Right lung (tissue), 10 donors: ENCODE measurements at places on chromosomes 16 and 17. TPM values are rescaled to one million over a fixed set of nuclear protein-coding genes. Genes with fewer than 3 reads are reported as not detected.

Gene CDH5
- polyA plus RNA-seq, result 145 TPM

Gene EVPLL
- polyA plus RNA-seq, result 0.85 TPM

Gene CTU2
- polyA plus RNA-seq, result 13.4 TPM

Gene CD300A
- 2.2 TPM for polyA plus RNA-seq

DNA sequence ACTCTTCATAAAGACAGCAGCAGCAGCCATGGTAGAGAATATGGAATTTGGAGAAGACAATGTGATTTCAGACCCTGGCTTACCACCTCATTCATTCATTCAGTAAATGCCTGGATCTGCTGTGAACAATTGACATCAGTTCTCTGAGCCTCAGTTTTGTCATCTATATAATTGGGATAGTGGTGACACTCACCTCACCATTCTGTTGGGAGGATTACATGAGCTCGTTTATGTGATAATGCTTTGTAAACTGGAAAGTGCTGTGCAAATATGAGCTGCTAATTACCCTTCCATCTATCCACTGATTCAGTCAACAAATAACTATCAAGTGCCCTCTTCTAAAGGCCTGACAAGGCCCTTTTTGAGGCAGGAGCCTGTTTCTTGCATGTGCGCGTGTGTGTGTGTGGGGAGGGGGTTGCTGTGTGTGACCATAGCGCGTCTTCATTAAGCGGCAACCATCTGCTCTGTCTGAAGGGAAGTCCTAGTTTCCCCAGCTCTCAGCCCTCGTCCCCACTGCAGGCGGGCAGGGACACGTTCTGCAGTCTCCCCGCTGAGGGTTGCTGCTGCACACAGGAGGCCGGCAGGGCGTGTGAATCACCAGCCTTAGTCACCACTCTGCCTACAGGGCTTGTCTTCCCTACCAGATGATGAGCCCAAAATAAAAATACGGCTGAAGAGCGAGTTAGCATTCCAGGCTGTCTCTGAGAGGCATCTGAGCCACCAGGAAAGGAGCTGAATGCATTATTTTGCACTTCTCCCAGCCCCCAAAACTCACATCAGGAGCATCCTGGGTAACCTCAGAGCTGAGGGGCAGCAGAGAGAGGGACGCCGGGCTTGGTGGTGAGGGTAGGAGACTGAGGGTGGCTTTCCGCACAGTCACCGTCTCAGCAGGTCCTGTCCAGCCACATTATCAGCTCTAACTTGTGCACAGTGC, 19.9 kb downstream of the ARL4D start:
- DNase-seq, result no peak

DNA sequence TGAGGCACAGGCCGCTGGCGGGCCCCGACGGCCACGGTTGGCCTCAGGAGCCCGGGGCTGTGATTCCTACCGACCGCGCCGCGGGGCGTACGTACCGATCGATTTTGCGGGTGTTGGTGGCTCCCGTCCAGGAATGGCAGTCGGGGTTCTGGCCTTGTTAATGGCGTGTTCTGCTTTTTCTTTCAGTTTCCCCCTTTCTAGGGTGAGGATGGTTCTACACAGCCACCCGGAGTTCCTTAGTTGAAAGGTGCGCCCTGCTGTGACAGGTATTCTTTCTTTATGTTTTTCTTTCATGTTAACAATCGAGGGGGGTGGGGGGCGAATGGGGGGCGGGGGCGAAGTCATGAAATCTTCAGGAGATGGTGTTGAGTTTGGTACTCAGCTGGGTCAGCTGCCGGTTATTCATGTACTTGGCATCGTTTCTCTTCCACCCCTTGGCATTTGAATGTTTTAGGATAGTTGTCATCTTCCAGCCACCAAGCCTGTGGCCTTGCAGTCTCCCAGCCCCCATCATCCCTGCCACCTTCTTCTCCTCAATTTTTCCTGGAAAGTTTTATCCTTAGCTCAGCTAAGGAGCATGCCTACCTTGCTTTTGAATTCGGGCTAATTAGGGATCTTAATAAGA, 802 bp downstream of the CYLD start:
- DNase-seq, result peak; percentile 28

GRCh38 chr16:53510704-53511070, 7.7 kb upstream of the AKTIP start:
- no peak for DNase-seq

- no peak for DNase-seq
Measured at GRCh38 chr17:28120766-28121165, 78.3 kb downstream of the NLK start.

GRCh38 chr17:15885770-15886169, 59.2 kb upstream of the ADORA2B start:
- DNase-seq, result no peak

GRCh38 chr17:5418858-5419355, 555 bp downstream of the NUP88 start:
- peak; percentile 16 for DNase-seq

DNA sequence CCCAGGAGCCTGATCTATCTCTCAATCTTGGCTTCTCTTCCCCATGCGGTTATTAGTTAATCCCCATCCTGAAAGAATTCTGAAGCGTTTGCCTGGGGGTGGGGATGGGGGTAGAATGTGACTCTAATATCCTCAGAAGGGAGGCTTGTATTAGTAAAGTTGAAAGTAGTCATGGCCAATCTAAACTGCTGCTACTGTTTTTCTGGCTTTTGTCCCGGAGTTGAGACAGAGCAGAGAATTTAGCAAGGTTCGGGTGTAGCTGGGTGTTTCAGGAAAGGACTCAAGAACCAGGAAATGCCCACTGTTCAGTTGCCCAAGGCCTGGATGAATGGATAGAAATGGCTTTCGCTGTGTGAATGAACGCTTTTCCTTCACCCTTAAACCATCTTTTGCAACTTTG, 17.6 kb upstream of the ITGAM start:
- no peak for DNase-seq

DNA sequence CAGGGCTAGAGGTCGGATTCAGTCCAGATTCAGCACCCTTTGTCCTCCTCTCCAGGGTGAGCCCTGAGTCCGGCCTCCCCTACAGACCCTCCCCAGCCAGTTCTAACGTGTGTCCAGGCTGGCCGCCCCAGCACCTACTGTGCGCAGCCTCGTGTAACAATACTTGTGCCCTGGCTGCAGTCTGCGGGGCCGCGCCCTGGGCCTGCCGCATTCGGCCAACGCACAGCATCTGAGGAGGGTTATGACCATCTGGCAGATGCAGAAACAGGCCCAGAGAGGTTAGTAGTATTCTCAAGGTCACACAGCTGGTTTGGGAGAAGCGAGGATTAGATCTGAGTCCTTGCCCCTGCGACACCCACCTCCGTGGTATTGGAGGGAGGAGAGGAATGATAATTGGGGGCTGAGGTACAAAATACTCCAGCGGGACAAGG, 968 bp downstream of the RIPOR1 start:
- no peak for DNase-seq

- no peak for DNase-seq
Measured at GRCh38 chr17:28950017-28950751, 1.1 kb downstream of the PHF12 start.

GRCh38 chr16:22861580-22861979, 47.6 kb downstream of the HS3ST2 start:
- DNase-seq, result no peak

DNA sequence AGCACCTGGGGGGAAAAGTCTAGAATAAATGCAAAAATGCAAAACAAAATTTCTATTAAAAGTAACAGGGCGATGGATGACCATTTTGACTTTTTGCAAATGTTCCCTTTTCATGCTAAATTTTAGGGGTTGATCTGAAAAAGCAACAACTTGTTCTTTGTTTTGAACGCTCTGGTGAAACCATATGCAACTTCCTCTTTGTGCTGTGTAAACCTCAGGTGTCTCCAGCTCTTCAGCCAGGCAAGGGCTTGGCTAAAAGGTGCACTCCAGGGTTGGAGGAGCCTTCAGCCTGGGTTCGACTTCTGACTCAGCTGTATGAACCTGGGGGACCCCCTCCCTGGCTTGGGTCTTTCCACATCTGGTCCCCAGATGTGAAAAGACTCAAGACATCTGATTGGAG, 9.5 kb downstream of the IRF8 start:
- DNase-seq, result no peak

GRCh38 chr16:50274326-50275097, 8.2 kb downstream of the ADCY7 start:
- DNase-seq, result no peak

- DNase-seq, result no peak
Measured at GRCh38 chr17:61670691-61671090, 79.7 kb upstream of the NACA2 start.

DNA sequence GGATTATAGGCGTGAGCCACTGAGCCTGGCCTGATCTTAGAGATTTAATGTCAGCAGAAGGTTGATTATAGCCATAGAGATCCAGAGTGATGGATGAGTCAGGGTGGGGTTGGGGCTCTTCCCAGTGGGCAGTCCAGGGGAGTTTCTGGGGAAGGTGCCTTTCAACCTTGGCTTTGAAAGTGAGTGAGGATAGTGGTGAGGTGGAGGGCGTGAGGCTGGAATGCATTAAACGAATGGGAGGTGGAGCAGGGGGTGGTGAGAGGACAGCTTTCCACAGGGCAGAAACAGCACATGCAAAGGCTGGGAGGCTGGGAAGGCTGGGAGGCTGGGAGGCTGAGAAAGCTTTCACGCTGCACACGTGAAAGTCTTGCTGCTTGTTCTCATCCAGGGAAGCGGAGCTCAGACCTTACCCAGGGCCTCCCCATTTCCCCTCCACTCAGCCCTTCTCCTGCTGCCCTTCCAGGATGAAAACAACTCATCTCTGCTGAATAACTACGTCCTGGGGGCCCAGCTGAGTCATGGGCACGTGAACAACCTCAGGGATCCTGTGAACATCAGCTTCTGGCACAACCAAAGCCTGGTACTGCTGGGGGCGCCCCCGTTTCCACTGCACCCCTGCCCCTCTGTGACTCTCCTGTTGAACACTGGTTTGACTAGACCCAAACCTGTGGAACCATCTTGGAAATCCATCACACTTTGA, 22.3 kb downstream of the ADGRG5 start:
- no peak for DNase-seq

- no peak for DNase-seq
Measured at GRCh38 chr17:47882247-47882646, 13.8 kb upstream of the SP2 start.

- DNase-seq, result no peak
Measured at GRCh38 chr17:75834279-75834920, 9.8 kb downstream of the UNC13D start.

- no peak for DNase-seq
Measured at GRCh38 chr17:34169496-34169895, 85.6 kb upstream of the CCL2 start.

GRCh38 chr17:12821376-12821940, 32.2 kb downstream of the ARHGAP44 start:
- no peak for DNase-seq

- no peak for DNase-seq
Measured at GRCh38 chr17:28597606-28598383, 1.0 kb downstream of the SPAG5 start.
